ENCODE measurements at places on chromosomes 12 and 14.

- DNase-seq: peak; percentile 68
Observed at GRCh38 chr12:51972849-51973273, 21.4 kb downstream of the ACVR1B start.

DNA sequence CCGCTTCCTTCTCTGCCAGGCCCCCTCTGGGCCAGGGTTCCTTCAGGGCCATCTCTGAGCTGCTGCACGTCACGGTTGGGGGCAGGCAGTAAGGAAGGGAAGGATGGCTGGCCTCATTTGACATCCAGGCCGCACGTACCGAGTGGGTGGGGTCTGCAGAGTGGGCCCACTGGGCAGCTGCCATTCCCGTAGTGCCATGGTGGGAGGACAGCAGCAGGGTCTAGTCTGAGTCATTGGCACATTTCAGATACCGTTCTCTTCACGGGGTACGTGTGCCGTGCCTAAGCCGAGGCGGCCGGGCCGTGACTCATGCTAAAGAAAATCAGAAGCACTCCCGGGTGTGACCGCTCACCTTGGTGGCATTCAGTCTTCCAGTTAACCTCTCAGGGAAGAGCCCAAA, 43.9 kb downstream of the IL31 start:
- peak; percentile 55 for DNase-seq

DNA sequence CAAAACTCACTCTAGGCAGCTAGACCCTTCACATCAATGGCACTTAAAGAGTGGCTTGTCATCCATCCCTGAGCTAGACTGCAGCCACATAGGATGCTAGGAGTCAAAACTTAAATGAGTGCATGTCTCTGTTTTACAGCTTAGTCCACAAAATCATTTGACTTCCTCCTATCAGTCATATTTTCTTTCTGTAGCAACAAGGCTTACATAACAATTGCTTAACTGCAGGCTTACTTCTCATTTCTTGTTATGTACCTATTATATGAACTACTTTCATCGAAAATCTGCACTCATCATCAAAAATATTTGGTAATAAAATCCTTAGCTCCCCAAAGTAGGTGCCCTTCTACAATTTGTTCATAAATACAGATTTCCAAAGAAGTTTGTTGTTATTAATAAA, 30.1 kb downstream of the CLEC1A start:
- no peak for DNase-seq

DNA sequence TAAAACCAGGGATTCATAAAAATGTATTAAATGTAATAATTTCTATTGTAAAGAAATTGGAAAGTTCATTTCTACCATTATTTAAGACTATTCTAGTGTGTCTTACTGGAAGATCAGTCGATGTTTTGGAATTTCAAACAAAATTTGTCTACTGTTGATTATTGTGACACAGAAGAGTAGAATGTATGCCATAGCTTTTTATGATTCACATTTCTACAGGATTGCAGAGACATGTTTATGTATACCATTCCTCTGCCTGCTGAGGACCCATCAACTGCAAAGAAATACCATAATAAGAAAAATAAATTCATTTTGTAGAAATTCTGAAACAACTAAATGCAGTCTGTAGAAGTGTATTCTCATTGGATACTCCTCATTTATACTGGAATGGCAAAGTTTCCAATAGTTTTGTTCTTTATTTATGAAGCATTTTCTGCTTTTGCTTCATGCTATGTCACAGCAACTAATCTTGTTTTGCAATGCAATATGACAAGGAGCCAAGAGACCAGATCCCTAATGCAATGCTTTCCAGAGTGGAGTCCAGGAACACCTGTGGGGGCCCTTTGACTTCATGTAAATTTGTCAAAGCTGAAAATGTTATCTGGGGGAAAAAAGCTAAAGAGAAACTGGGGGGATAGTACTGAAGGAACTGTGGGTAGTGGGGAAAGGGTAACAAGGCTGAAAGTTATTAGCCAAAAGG, 172.9 kb upstream of the LRIG3 start:
- peak; percentile 35 for DNase-seq

DNA sequence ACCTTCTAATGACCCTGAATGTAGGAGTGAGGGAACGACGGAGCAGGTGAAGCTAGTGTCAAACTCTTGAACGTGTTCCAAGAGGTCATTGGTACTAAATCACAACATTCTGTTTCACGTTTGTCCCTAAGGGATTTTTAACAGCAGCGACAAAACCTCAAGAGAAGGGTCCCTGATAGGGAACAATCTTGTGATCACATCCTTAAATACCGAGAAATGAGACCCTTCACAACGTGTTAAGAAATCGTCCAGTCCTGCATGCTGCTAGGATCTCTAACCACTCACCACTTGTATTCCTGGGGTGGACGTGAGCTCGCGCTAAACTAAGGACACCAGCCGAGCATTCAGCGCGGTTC, 134.1 kb upstream of the KRAS start:
- DNase-seq: no peak
